Activated T-cell treated with anti-CD3 and anti-CD28 coated beads, Interleukin-2, amount 50 U/mL, for 48 hours (primary cell): ENCODE measurements at places on chromosomes 7 and 10.

GRCh38 chr7:151832138-151832537, 44.8 kb downstream of the PRKAG2 start:
- DNase-seq = no peak

DNA sequence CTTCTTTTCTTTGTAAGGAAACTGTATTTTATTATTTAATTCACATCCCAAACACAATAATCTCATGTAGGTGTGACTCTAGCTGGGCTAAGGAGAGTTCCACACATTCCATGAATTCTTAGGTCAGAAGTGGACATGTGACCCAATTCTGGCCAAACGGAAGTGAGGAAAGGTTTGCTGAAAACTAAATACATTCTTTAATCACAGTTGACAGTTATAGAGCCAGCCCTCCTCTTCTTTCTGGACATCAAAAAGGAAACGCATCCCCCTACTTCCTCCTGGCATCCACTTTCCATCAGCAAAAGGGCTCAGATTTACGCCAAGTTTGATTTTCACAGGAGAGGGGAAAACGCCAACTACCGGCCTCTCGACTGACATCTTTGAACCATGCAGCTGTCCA, 774.4 kb upstream of the POM121L12 start:
- DNase-seq = no peak

DNA sequence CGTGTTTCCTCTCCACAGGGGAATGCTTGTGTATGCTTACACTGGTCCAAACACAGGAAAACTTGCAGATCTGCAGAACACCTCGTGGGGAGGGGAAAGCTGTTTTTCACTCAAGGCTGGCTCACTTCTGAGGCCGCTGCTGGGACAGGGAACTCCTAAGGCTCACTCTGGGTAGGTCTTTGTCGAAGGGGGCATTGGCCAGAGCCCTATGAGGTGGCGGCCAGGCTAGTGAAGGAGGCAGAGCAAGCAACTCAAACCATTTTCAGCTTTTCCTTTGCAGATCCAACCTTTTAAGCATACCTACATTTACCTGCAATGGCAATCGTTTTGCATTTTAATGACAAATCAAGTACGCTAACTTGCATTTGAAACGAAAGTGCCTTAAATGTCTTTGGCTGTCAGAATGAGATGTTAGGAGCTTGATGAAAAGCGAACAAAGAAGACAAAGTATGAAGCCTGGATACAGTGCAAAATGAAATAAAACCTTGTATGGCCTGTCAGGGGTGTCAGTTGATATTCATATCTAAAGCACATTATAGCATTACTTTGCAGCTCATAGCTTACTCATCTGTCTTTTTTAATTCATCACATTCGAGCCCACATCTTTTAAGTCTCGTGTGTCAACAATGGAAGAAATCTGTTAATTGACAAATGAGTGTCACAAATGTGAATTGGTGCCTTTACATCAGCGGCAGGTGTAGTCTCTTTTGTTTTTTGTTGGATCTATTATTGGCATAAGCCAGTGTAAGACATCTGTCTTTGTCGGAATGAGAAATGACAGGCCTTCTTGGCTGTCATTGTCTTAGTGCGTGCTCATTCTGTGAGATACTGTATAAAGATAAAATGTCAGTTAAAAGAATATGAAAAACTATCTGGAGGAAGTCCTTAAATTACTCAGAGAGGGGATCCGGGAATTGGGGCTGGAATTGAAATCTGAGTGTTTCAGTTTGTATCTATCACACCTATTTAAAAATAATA, 30.5 kb downstream of the LRMDA start:
- DNase-seq = no peak

DNA sequence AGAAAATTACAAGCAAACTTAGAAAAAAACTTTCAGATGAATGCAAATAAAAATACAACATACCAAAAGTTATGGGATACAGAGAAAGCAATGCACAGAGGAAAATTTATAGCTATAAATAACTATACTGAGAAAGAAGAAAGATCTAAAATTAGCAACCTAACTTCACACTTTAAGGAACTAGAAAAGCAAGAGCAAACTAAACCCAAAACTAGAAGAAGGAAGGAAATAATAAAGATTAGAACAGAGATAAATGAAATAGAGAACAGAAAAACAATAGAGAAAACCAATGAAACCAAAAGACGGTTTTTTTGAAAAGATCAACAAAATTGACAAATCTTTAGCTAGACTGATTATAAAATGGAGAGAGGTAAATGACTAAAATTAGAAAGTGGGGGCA, 9.6 kb upstream of the STRA8 start:
- no peak for DNase-seq

DNA sequence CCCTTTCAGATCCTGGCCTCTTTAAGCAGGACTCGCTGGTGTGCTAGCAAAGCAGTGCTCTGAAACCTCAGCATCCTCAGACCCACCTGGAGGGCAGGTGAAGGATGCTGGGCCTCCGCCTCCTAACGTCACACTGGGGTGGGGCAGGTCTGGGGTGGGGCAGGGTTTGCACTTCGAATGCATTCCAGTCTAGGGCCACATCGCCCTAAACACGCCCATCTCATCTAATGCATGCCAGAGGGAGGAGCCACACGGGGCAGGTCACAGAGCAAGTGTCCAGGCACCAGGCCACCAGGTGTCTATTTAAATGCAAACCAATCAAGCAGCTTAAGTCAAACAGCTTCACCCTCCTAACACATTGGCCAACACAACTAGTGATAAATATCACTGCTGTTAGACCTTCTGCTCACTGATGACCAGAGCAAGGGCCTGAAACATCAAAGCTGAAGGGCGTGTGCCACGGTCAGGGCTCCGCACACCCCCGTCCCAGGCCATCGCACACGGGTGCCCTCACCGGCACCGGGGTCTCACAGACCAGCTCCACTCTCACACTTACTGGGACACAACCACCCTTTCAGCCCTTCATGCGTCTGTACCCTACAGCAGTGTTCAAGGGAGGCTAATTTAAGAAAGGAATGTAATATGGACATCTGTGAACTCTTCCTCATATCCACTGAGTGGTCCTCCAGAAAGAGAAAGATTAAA, 47.1 kb downstream of the DIP2C start:
- no peak for DNase-seq

GRCh38 chr7:138138244-138138643, 62.0 kb downstream of the AKR1D1 start:
- no peak for DNase-seq

- no peak for DNase-seq
Measured at GRCh38 chr7:13466874-13467547, 522.5 kb downstream of the ETV1 start.

- no peak for DNase-seq
Measured at GRCh38 chr10:48609899-48610584, 5.2 kb upstream of the ARHGAP22 start.

DNA sequence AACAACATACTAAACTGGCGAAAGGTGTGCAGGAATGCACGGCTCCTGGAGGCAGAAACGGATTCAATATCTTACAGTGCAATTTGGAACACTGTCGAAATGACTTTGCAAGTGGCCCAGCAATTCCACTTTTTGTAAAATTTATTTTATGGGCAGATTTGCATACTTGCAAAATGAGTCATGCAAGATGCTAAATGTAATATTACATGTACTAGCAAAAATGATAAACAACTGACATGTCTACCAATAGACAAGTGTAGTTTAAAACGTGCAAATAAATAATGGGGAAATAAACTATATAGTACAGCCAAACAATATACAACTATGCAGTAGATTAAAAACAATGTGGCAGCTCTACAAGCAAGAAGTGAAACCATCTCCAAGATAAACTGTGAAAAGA, 97.7 kb downstream of the ARHGAP12 start:
- DNase-seq = no peak

- DNase-seq = no peak
Measured at GRCh38 chr7:131774419-131775220, 218.2 kb upstream of the PODXL start.

GRCh38 chr10:19499291-19499770, 316.9 kb upstream of the PLXDC2 start:
- DNase-seq = no peak

- DNase-seq = no peak
Measured at GRCh38 chr10:37712489-37713131, 144.8 kb downstream of the ZNF248 start.

DNA sequence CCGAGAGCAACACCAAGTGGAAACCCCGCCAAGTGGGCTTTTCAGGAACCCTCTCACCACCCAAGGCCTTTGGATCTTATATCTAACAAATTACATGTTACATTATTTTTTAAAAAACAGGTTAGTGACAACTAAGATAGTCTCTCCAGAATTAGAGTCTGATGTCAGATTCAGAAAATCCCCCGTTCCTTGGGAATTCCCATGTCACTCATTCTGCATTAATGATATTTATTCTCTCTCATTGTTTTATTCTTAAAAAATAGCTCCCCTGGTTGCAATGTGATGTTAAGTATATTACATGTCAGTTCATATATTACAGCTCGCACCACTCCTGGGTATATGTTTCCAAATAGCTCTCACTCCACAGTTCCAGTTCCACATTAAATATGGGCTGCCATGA, 81.8 kb downstream of the WNT2 start:
- no peak for DNase-seq

DNA sequence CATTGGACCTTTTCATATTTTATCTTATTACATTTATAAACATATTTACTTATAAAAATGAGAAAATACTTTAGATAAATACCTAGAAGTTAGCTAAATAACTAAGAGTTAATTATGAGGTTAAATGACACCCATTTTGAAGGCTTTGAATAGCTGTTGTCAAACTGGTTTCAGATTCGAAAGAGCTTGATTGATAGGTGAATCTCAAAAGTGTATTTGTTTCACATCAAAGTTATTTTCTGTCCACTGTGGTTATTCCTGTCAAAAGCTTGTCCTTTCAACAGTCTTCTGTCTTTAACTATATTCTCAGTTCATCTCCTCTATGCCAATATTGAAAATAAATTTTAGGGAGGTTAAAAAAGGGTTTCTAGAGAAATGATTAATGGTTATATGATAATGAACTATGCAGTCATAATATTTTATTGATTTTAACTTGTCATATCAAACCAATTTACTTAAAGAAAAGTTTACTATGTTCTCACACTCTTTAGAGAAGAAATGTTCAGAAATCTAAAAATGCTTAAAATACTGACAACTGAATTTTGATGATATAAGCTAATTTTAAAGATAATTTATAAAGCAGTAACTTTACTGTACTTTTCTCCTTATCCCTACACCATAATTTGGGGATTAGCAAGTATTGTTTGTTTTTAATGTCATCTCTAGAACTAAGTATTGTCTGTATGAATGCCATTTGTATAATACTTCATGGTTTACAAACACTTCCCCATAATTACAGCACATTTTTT, 72.0 kb upstream of the FOXP2 start:
- DNase-seq = no peak

- no peak for DNase-seq
Measured at GRCh38 chr10:22998091-22998490, 70.2 kb downstream of the ARMC3 start.

DNA sequence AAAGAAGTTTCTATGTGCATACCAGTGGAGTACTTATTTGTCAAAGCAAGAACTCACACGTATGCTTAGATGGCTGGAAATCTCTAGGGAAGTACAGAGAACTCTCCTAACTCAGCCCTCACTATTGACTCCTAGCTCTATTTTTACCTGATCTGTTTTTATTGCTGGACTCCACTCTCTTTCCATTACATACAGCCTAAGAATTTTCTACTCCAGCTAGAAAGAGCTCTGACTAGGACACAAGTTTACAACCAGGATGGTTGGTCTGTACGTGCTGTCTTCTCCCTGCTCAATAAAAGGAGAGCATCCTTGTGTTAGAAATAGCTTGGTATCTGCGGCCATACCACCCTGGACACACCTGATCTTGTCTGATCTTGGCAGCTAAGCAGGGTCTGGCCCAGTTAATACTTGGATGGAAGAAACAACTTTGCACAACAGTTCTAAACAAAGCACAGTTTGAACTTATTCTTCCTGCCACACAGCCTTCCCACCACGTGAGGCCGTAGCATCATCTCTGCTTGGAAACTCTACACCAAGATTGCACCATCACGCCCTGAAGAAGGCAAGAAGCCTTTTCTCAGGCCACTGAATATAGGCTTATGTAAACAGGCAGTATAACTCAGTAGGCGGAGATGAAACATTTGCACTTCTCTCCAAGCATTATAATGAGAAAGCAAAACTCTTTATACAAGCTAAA, 50.7 kb downstream of the KCNMA1 start:
- no peak for DNase-seq

DNA sequence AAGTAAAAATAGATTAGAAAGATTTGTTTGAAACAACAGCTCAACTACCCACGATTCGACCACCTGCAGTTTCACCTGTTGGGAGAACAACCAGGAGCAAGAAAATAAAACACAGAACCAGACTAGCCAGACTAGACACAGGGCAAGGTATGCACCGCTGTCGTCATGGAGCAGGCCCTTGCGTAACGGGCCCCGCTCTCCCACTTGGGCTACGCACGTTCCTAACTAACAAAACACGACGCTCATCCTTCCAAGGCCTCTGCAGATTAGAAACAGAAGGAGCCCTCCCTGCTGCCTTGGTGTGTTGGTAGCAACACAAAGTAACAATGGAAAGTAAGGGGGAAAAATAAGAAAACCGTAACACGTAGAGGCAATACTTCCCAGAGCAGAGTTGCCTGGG, 45.1 kb upstream of the ELMO1 start:
- no peak for DNase-seq

DNA sequence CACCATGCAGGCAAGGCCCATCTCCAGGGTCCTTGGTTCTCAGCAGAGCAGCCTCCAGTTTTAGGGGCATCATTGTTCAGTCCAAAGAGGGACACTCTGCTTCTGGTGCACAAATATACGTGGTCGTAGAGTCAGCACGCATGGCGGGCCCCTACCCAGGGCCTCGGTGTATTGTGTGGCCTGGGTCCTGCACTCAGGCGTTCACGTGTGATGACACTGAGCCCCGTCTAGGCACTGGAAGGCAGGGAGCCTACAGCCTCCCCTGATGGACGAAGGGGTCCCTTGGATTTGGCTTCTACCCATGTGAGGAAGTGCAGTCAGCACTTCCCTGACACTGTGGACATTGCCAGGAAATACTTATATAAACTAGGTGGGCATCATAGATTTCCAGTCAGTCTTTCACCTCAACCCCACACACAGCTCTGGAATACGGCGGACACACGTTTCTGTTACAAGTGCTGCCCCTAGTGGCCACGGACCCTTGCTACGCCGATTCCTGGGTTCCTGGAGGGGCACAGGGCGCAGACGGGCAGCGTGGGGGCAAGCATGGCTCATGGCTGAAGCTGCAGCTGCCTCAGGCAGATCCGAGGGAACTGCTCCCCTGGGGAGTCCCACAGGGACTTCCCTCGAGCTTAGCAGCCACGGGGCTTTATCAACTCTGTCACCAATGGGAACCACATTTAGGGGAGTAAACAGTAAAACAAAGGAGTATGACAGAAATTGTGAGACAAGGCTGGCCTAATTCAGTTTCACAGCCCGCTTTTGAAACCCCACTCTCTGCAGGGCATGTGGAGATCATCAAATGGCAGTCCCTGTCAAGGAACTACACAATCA, 25.4 kb downstream of the AIFM2 start:
- peak; percentile 48 for DNase-seq

DNA sequence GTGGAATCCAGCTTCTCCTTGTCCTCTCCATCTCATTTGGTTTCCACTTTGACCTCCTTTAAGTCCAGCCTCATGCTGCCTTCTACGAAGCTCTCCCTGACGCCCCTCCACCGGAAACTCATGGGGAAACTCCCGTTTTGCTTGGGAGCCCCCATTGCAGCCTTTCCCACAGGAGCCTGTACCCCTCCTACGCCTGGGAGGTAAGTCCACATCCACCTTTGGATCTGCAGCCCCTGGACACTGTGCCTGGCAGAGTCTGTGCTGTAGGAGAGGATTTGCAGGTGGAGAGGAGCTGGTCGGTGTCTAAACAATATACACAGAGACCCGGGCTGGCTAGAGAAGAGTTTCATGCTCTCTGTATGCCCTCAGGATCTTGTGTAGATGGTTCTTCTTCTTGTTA, 296.1 kb downstream of the GLRX3 start:
- no peak for DNase-seq

- DNase-seq = no peak
Measured at GRCh38 chr7:2209961-2210323, 22.8 kb downstream of the MAD1L1 start.
